GM13977 (cell line): ENCODE measurements at places on chromosomes 5 and 9.

GRCh38 chr9:116580853-116581252 lies 106.3 kb upstream of the TRIM32 start:
- DNase-seq = no peak

GRCh38 chr9:14314929-14315874 lies 1.3 kb upstream of the NFIB start:
- peak; percentile 43 for DNase-seq

DNA sequence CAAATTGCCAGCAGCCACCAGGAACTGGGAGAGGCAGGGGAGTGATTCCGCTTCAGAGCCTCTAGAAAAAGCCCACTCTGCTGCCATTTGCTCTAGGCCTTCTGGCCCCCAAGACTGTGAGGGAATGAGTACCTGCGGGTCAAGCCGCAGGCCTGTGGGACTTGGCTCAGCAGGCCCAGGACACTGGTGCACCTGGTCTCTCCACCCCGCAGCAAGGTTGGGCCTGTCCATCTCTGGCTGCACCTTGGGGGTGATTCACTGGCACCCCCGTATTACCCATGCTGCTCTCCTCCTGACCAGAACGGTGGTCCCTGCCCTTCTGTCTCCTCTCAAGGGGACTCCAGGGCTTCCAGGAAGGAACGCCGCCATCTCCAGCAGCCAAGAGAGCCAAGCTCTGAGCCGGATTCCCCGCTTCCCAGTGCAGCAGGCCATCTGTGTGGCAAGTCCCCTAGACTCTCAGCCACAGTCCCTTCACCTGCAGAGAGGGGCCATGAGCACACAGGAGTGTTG lies 78.4 kb upstream of the OLFM1 start:
- DNase-seq = no peak

GRCh38 chr5:15753752-15754151 lies 253.8 kb downstream of the FBXL7 start:
- no peak for DNase-seq

DNA sequence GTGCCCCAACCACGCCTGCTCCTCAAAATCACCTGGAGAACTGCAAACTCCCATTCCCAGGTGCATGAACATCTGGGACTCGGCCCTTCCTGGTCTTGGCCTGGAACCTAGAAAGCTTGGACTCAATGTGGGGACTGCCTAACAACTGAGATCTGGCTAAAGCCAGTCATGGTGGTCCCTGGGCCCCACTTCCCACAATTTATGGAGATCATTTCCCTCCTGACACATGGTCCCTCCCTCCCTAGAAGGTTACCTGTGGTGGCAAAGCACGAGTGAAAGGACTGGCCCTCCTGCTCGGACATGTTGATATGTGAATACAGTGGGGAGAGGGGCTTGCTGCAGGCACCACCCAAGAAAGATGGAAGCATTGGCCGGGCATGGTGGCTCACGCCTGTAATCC lies 18.8 kb downstream of the BICD2 start:
- no peak for DNase-seq

GRCh38 chr5:137600721-137601360 lies 101.7 kb upstream of the SPOCK1 start:
- no peak for DNase-seq

DNA sequence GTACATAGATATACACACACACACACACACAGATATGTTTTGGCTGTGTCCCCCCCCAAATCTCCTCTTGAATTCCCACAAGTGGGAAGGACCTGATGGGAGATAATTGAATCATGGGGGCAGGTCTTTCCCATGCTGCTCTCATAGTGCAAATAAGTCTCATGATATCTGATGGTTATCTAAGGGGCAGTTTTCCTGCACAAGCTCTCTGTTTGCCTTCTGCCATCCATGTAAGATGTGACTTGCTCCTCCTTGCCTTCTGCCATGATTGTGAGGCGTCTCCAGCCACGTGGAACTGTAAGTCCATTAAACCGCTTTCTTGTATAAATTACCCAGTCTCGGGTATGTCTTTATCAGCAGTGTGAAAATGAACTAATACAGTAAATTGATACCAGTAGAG lies 15.9 kb upstream of the ALDOB start:
- no peak for DNase-seq

GRCh38 chr9:5920860-5921328 lies 30.2 kb downstream of the MLANA start:
- DNase-seq = peak; percentile 42

GRCh38 chr5:42949348-42950115 lies 90.6 kb downstream of the ANXA2R start:
- peak; percentile 77 for DNase-seq

GRCh38 chr5:116947691-116948528 lies 373.3 kb upstream of the SEMA6A start:
- peak; percentile 55 for DNase-seq

- DNase-seq = peak; percentile 52
These were observed 27.1 kb downstream of the ZDHHC11B start for GRCh38 chr5:757346-757930.

- no peak for DNase-seq
These were observed 760 bp upstream of the MAN1B1 start for GRCh38 chr9:137085920-137086530.

DNA sequence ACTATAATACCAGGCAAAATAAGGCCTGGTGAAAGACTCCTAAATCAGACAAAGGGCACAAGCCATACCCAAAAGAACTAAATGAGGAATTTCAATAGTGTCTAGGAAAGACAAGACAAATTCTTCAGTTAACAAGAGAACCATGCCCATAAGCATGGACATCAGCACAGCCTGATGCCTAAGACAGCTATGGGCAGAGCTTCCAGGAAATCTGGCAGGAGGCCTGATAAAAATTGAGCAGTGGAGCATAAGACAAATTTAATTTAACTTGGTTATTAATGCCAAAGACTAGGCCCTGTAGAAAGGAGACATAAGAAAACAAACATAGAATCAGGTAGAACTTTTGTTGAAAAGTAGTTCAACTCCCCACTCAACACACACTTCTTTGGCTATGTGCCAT lies 17.3 kb downstream of the KLHL3 start:
- DNase-seq = no peak

DNA sequence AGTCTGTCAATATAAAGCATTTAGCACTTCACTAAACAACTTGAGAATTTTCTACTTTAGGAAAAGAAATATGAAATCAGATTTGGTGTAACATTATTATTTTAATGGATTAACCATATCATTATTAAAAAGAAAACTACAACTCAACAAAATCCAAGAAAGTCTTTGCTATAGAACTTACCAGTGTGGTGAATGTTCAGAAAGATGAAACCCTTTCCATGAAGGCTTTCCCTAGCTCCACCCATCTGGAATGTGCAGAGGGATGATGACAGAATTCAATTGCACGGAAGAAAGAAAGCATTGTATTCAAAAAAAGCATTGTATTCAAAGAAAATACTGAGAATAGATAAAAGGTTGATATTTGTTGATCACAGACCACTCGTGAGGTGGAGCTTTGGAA lies 328.6 kb upstream of the NUDT12 start:
- DNase-seq = no peak

- no peak for DNase-seq
These were observed 384.2 kb downstream of the TAF11L14 start for GRCh38 chr5:18018472-18018871.

- DNase-seq = no peak
These were observed 11.4 kb upstream of the ANKRD33B start for GRCh38 chr5:10552183-10553143.

DNA sequence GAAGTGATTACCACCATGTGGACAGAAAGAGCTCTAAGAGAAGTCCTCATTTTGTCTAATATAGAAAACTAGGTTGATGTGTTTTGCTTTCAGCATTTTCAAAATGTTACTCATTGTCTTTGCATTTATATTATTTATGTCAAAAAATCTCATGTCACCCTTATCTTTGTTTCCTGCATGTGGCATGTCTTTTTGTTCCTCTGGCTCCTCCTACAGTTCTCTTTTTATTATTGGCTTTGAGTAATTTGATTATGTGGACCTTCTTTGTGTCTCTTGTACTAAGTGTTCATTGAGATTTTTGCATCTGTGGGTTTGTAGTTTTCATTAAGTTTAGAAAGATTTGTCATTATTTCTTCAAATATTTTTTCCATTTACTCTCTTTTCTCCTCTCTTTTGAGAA lies 58.8 kb downstream of the GNG10 start:
- DNase-seq = no peak

- no peak for DNase-seq
These were observed 32.4 kb downstream of the INSL4 start for GRCh38 chr9:5263351-5264218.

GRCh38 chr5:116144103-116144502 lies 59.3 kb downstream of the COMMD10 start:
- DNase-seq = no peak

DNA sequence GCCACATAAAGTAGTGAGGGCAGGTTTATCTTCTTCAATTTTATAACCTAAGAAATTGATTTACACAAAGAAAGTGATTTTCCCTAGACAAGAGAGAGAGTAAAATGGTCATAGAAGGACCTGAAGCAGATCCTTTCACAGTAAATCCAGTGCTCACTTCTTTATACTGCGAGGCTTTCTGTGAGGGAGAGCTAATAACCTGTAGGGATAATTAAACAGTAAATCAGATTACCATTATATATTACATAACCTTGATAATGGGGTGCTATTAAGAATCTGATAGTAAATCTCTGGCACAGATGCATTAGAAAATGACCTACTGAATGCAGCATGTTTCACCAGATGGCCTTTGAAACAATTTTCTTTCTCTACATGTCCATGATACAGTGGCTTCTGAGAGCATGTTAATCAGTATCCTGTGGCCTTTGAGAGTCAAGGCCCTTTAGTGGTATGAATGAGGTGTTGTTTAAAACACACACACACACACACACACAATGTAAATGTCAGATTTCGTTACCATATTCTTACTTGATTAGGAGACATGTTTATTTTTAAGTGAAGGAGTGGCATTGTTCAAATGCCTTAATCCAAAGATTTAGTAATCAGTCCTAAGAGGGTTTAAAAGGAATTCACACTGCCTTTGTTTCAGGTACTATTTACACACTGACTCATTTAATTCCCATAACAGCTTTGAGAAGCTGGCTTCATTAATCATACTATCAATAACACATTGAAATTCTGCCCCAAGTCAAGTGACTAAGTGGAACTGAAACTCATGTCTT lies 124.7 kb downstream of the ALDH1A1 start:
- no peak for DNase-seq
